Activated naive CD8-positive, alpha-beta T cell treated with anti-CD3 and anti-CD28 coated beads, Interleukin-2, amount 50 U/mL, for 24 hours (primary cell): ENCODE measurements at places on chromosomes 16 and 17.

DNA sequence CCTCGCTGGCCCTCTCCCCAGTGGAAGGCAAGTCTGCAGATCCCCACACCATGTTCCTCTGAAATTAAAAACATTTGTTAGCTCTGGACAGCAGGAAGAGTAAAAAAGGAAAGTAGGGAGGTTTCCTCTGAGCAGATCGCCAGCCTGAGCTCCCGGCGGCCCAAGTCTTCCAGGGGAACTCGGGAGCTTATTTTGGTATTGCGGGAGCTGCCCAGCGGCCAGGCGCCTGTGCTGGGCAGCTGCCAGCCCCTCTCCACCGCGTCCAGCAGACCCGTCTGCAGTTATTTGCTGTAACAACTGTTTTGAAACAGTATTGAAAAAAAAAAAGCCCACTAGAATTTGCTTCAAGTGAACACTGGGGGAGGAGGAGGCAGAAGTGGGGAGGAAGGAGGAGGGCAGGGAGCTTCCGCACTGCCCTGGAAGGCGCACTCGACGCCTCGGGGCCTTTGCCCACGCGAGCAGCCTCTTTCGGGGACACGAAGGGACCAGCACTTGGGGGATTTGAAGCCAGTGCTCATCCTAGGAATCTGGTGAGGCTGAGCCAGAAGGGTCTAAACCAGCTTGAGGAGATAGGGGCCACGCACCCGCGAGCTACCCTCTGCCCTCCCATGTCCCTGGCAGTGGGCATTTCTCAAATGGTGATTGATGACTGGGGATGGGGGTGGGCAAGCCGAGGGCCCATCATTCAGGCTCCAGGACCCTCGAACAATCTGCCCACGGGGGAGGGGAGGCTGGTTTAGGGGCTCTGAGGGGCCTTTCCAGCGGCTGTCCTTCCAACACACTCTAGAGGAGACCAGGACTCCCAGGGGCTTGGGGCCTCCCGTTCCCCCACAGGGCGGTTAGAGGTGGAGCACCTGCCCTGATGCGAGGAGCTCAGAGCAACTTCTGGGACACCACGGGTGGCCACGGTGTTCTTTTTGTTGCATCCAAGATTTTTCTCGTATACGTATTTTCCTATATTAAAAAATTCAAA, 3.0 kb upstream of the BAHCC1 start:
- DNase-seq: no peak

DNA sequence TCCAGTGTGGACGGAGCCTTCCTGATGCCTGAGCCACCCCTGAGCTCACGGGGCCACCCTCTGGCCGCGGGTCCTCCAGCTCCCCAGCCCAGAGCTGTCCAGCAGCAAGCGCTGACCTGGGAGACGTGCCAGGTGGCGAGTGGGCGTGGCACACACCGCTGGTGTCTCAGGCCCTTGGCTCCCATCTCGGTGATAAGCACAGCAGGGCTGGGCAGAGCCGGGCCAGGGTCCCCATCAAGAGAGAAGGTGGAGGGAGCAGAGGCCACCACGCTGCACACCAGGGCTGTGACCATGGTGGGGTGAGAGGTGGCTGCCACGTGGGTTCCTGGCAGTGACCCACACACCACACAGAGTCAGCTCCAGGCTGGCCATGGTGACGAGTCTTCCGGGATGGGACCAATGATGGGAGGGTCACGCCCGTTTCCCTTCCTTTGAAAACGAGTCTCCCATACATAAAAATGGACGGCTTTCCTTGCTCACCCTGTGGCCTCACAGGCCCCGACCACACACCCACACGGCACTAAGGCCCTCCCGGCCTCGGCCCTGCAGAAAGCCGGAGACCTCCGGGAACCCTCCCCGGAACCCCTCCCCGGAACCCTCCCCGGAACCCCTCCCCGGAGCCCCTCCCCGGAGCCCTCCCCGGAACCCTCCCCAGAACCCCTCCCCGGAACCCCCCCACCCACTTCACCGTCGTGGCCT, 16.8 kb downstream of the UTS2R start:
- no peak for DNase-seq

GRCh38 chr16:57512296-57513001, 23.9 kb downstream of the CCDC102A start:
- no peak for DNase-seq

GRCh38 chr16:58644765-58645487, 15.3 kb upstream of the CNOT1 start:
- DNase-seq: no peak

DNA sequence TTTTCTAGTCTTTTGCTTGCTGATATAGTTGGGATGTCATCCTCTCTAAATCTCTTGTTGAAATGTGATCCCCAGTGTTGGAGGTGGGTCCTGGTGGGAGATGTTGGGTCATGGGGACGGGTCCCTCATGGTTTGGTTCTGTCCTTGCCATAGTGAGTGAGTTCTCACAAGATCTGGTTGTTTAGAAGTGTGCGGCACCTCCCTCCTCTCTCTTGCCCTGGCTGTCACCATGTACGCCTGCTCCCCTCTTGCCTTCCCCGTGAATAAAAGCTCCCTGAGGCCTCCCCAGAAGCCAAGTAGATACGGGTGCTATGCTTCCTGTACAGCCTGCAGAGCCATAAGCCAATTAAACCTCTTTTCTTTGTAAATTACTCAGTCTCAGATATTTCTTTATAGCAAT, 15.2 kb downstream of the IL4R start:
- no peak for DNase-seq

- no peak for DNase-seq
Measured at GRCh38 chr16:70548936-70549335, 25.3 kb downstream of the SF3B3 start.

DNA sequence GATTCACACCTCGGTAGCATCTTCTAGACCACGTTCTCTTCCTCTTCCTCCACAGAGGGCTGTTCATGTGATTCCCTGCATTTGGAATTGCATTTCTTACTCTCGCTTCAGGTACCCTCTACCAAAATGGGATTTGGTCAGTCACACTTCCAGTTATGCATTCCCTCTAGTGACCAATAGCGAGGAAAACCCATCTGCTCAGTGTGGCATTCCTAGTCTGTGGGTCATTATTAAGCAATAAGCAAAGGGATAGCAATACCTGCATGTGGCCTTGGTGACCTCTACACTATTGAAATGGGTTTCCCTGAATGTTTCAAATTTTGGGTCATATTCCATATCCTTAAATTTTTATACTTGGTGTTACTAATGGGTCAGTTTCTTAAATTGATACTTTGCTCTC, 401 bp upstream of the KRTAP4-5 start:
- no peak for DNase-seq

GRCh38 chr16:59459806-59460205, 725.7 kb upstream of the GOT2 start:
- no peak for DNase-seq

DNA sequence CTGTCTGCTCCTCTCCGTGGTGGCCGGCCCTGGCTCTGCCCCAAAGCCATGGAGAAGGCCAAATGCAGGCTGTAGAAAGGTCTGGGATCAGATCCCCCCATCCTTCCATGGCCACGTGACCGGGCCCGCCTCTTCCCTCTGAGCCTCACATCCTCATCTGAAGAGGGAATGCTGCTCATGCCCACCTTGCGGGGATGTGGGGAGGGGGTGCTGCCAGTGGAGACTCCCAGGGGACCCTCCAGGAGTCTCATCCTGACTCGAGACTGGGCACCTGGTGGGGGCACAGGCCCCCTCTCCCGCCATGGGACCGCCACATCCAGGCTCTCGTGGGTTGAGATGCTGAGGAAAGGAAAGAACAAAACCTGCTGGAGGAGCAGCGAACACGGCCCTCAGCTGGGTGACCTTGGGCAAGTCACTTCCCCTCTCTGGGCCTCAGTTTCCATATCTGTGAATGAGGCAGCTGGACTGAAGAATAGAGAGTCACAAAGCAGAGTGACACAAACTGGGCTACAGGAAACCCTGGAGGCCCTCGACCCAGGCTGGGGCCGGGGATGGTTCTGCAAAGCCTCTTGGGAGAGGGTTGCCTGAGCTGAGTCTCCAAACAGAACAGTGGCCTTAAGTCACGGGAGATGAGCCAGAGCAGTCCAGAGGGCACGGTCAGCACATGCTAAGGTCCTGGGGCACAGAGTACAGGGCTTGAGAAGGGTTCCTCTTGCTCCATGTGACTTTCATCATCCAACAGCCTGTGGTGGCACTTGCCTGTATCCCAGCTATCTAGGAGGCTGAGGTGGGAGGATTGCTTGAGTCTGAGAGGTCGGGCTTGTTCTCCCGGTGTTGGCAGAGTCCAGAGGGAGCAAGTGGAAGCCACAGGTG, 30.1 kb downstream of the SOCS1 start:
- DNase-seq: no peak

DNA sequence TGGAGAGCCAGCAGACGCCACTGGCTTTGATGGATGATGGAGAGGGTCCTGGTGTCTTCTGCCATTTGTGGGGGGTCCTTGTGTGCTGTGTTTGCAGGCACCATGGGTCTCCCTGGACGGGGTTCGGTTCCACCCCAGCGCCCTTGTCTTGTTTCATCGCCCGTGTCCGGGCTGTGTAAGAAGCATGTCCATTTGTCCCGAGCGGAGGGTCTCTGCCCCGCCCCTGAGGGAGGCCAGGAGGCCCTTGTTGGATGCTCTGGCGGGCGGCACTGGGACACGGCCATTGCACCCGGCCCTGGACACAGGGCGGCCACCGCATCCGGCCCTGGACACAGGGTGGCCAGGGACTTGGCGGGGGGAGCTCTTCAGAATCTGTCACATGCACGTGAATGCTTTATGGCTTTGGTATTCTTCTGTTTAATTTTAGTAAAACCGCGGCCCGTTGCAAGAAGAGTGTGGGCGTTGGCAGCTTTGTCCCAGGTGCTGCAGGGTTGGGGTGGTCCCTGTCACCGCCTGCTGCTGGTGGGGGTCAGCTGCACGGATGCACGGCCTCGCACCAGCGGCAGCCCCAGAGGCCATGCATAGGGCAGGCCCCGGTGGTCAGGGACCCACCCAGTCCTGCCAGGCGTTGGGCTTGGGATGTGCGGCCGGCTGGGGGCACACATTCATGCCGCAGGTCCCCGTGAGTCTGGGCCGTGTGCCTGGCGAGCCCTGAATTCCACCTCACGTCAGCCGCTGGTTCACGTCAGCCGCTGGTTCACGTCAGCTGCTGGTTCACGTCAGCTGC, 21.0 kb upstream of the ZNF750 start:
- DNase-seq: no peak

DNA sequence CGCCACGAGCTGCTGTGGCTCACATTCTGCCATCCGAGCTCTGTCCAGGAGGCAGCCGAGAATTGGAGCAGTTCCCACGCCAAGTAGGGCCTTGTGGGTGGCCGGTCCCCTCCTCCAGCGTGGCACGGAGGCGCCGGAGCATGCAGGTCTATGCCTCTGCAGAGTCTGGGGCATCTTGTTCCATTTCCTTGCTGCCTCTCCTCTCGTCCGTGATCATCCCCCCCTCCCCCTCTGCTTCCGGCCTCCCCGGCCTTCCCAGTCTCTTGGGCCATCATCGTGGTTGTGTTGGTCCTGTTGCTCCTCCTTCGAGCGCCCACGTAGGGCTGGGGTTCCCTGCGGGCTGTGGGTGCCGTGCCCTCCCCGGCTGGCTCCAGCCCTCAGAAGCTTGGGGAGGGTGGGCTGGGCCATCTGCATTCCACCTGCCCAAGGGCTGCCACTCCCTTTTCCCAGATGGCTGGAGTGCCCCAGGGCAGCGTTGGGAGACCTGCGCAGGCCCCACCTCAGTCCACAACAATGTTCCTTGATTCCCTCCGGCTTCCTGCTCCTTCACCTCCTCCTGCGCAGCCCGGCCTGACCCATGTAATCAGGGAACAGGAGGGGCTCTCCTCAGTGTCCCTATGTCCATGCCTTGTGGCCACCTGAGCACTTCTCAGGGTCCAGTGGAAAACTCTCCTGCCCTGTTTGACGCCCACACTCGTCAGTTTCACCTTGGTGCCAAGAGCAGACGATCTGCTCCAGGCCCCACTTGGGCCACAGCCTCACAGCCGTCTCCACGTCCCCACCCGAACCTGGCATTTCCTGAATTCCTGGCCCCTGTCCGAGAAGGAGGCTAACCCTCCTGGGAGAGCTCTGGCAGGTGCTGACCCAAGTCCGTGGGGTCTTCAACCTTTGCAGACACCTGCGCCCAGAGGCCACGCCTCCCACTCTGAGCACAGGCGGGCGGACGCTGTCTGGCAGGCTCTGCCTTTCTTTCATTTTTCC, 37.1 kb downstream of the BAIAP2 start:
- DNase-seq: no peak

- peak; percentile 30 for DNase-seq
Measured at GRCh38 chr16:56910654-56911539, 21.0 kb upstream of the HERPUD1 start.

GRCh38 chr16:411576-412265, 10.0 kb downstream of the DECR2 start:
- DNase-seq: no peak

- DNase-seq: no peak
Measured at GRCh38 chr16:58110571-58111301, 18.4 kb downstream of the CFAP20 start.

DNA sequence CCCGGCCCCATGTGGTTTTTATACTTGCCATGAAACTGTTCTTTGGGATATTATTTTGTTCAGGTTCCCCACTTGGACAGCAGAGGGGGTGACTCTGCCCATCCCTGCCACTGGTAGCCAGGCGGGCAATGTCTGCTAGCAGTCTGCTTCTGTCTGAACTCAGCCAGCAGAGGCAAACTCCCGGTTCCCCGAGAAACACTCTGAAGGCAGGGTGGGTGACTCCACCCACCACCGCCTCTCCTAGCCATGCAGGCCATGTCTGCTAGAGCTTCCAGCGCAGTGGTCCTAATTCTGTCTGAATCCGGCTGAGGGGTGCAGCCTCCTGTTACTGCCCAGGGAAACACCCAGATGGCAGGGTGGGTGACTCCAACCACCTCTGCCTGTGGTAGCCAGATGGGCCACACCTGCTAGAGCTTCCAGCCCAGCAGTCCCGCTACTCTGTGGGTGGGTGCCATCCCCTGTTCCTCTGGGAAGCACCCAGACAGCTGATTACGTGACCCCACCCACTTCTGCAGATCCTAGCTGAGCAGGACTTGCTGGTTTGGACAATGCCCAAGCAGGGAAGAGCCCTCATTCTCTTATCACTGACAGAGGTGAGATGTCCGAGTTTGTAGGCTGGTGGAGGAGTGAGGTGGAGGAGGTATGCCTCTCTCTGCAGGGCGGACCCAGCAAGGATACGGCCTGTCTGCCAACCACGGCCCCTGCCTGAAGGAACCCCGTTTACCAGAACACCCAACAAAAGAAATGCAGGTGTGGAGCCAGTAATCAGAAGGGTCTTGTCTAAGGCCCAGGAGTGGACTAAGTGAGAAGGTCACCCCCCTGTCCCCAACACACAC, 22.4 kb downstream of the NLRP1 start:
- no peak for DNase-seq
